ENCODE measurements at places on chromosomes 3 and 15.

- no peak for DNase-seq
These were observed 72.8 kb downstream of the SLC9A9 start for GRCh38 chr3:143775459-143775858.

- DNase-seq: no peak
These were observed 9.0 kb downstream of the CNTN3 start for GRCh38 chr3:74605437-74605836.

DNA sequence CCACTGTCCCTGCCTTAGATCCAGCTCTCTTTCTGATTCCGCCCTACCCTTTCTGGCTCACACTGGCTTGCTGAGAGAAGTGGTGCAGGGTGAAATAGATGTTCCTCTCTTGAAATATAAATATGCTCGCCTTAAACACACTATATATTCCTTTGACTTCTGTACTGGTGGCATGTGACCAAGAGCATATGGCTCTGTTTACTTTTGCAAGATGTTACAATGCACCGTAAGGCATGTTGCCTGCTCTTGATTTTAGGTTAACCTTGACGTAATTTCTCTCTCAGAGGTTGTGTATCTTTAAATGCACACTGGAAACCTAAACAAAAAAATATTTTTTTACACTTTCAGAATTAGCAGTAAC is 749 bp downstream of the RSRC1 start:
- no peak for DNase-seq

GRCh38 chr3:29513236-29513635 is 232.4 kb downstream of the RBMS3 start:
- DNase-seq: no peak

DNA sequence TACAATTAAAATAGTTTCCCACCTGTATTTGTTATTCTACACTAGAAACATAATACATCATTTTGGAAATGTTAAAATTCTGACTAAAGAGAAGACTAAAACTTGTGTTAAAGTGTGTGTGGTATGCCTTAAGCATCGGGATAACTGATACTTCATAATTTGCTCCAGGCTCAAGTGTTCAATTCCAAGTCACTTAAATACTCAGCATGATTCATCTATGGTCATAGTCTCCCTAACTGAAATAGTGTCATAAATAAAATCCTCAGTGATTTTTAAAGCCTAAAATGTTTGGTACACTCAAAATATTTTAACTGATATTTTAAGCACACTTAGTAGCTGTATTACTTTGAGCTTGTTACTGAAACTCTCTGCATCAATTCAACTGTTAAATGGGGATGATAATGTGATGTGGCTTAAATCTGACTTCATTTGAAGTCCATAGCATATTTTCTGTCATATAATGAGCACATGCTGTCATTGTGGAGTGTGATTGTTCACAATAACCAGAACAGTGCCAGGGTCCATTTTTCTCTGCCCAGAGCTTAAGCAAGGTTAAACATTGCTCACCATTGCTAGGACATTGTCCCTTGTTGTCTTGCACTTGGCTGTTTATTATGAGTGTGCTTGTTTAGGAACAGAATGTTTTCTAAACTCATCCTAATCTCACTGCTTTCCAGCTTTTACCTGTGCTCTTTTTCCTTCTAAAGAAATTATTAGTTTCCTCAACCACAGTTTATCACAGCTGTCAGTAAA is 122.2 kb downstream of the KLHL25 start:
- no peak for DNase-seq

GRCh38 chr3:195182470-195182795 is 88.5 kb downstream of the XXYLT1 start:
- DNase-seq: no peak

- DNase-seq: no peak
These were observed 134.2 kb downstream of the RPL22L1 start for GRCh38 chr3:170735821-170736220.
